Kidney capillary endothelial cell (primary cell): ENCODE measurements at places on chromosomes 7 and 10.

- DNase-seq: no peak
Observed at GRCh38 chr7:137546671-137547070, 203.1 kb upstream of the PTN start.

DNA sequence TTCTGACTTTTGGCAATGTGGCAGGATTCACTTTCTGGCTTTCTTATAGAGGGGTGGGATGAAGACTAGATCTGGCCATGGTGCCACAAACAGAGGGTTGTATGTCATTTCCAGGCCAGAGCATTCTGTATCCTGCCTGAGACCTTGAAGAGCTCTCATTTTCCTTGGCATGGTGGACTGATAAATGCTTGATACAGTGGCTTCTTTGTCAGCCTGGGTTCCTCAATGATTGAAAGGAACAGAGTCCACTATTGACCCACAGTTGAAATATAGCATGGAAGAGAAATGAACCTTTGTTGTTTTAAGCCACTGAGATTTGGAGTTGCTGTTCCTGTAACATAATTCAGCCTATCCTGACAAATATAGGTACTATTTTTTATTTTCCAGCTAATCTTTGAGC, 462.7 kb downstream of the SUGCT start:
- no peak for DNase-seq

GRCh38 chr10:30557884-30558283, 71.7 kb downstream of the LYZL2 start:
- DNase-seq: no peak

GRCh38 chr10:97499561-97500296, 1.0 kb downstream of the UBTD1 start:
- DNase-seq: peak; percentile 52

DNA sequence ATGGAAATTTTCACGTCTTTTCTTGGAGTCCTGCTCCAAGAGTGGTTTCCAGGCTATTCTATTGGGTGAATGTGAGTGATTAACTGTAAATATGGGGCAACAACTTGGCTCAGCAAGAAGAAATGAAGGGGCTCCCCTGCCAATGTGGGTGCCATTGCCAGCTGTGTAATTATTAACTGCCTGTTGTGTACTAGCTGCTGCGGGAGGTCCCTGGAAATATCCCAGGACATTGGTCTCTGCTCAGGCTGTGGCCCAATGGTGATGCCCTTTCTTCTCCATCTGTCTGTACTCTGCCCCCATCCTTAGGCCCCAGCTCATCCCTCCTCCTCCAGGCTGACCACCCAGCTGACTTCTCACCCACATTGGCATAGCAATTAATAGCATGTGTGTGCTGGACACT, 29.4 kb downstream of the NPTX2 start:
- no peak for DNase-seq

GRCh38 chr7:91046322-91047089, 217.7 kb upstream of the FZD1 start:
- peak; percentile 12 for DNase-seq

GRCh38 chr7:72092769-72093168, 319.4 kb downstream of the CALN1 start:
- DNase-seq: no peak

DNA sequence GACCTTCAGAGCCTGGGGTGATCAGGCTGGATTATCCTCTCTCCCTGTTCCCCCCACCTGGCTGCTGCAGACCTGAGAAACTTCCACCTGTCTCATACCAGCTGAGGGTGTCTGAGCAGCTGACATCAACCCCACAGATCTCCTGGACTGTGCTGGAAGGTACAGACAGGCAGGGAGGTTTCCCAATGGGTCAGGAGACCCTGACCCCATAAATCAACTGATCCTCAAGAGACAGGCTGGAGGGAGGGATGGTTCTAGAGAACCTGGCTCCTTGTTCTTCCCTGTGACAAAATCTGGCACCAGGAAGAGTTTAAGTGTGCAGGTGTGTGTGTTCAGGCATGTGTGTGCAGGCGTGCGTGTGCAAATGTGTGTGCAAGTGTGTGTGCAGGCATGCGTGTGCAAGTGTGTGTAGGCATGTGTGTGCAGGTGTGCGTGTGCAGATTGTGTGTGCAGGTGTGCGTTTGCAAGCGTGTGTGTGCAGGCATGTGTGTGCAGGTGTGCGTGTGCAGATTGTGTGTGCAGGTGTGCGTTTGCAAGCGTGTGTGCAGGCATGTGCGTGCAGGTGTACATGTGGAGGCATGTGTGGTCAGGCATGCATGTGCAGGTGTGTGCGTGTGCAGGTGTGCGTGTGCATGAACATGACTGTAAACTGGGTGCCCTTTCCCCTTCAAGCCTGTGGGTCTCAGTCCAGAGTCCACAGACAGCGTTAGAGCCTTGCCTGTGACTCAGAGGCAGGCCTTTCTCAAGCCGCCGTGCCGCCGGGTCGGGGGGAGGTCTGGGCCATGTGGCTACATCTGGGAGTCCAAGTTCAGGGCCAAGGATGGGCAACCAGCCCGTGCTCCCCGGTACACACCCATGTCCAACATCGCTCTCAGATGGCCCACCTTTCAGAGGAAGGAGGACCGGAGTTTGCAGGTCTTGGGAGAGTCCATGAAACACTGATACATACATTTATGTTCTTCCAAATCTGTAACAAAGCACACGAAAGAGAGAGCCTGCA, 50.1 kb upstream of the ELN start:
- no peak for DNase-seq

- DNase-seq: peak; percentile 84
Observed at GRCh38 chr7:4738711-4739527, 36.5 kb upstream of the AP5Z1 start.

DNA sequence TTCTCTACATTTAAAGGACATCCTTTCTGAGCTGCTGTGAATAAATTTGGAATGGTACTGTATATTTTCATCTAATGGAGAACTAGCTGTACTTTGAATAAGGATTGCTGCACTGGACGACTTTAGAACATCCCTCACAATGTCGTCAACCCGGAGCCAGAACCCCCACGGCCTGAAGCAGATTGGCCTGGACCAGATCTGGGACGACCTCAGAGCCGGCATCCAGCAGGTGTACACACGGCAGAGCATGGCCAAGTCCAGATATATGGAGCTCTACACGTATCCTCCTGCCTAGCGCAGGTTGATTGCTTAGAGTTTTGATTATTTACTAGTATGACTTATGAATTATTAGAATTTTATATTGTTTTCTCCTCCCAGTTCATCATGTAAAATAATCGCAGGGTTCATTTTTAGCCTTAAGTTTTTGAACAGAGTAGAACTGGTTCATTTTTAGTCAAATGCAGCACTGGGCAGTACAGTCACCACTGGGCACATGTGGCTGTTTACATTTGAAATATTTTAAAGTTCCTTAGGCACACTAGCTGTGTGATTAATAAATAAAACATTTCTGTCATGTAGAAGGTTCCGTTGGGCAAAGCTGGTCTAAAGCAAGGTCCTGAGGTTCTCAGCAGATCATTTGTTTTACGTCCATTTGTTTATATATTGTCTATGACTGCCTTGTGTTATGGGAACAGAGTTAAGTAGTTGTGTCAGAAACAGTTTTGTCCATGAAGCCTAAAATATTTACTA, 31.5 kb downstream of the CUL1 start:
- no peak for DNase-seq

DNA sequence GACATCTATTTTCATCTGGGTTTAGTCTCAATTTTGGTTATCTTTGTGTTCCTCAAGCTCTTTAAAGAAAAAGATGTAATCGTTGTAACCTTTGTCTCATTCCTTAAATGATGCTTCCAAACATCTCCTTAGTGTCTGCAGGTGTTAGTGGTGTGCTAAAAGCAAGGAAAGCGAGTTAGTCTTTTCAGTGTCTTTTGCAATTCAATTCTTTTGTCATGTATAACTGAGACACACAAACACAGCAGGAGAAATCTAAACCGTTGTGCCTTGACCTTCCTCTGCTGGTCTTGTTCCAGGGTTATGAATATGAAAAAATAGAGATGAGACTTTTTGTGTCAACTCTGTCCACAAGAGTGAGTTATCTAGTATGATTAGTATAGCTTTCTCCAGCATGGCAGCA, 40.7 kb downstream of the PIK3CG start:
- no peak for DNase-seq

- no peak for DNase-seq
Observed at GRCh38 chr10:27258838-27259812, 18.5 kb upstream of the ACBD5 start.

DNA sequence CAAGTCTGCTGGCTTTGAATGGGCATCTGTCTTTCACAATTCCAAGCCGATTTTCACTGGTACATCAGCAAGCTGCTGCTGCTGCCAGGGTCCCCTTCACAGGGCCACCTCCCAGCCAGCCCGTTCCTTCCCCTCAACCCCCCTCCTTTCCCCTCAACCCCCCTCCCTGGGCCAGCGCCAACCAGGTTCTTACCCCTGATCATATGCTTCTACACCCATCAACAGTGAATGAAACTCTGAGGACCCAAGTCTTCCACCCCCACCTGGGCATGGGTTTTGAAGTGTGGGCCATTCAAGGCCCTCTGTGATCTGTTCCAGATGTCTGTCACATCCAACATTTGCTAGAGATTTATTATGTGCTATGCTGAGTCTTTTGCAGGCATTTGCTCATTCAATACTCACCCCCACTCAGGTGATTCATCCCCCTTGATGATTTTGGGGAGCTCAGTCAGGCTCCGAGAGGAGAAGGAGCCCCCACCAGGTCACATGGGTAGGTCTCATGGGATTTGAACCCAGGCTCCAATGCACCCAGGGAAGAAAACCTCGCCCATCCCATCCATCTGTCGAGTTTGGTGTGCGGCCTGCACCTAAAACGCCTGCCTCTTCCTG, 52.7 kb upstream of the FOXK1 start:
- no peak for DNase-seq

DNA sequence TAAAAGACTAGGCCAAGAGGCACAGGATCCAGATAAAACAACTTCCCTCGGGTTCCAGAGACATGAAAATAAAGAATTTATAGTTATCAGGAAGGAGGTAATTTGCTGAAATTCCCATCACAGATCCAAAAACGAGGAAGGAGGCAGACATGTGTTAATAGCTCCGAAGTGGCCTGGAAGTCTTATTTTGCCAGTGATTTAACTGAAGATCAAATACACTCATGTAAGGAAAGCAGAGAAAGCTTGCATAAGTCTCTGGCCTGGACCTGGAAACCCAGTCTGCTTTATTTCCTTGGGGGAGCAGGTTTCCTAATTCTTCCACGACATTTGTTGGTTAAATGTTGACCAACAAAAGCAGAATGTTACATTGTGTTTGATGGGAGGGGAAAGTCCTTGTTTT, 498.7 kb upstream of the C7orf33 start:
- DNase-seq: no peak
